ENCODE measurements at places on chromosomes 16 and 17.

DNA sequence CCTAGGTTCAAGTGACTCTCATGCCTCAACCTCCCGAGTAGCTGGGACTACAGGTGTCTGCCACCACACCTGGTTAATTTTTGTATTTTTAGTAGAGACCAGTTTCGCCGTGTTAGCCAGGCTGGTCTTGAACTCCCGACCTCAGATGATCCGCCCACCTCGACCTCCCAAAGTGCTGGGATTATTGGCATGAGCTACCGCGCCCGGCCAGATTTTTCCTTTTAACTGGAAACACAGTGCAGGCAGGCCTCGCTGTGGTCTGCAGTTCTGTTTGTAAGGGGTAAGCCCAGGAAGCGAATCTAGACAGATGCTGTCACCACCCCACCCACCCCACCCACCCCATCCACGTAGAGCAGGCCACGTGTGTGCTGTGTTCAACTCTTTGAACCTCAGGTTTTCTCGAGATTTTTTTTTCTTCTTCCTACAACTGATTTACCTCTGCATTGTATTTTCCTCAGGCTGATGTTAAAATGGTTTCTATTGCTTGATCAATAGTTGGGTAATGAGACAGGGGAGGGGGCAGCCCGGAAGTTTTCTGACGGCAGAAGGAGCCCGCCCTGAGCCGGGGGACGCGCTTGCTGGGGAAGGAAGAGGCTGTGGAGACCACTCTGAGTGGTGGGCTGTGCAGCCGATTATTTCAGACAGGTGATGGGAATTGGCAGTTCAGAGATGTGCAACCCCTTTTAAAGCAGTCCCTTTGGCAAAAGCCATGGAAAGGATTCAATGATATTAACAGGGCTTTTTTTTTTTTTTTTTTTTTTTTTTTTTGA is 72.9 kb downstream of the DNAH17 start:
- no peak for DNase-seq

DNA sequence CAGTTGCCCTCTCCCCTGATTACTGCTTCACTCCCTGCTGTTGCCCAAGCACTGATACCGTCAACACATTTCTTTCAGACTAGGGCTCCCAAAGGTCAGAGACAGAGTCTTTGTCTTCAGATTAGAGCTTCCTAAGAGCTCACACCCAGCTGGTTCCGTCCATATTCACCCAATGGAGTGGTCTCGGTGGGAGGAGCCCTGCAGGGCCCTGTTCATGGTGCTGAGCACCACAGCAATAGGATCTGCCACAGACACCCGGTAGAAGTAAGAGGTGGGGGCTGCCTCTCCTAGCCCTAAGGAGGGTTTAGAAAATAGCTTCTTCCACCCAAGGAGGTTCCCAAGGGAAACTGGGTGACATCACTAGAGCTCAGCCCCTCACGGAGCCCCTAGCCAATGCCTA is 128.3 kb downstream of the CCDC144A start:
- no peak for DNase-seq

- no peak for DNase-seq
These were observed 10.0 kb downstream of the SALL1 start for GRCh38 chr16:51141106-51141505.

- DNase-seq, result no peak
These were observed 18.5 kb upstream of the NTN1 start for GRCh38 chr17:9002606-9003354.

DNA sequence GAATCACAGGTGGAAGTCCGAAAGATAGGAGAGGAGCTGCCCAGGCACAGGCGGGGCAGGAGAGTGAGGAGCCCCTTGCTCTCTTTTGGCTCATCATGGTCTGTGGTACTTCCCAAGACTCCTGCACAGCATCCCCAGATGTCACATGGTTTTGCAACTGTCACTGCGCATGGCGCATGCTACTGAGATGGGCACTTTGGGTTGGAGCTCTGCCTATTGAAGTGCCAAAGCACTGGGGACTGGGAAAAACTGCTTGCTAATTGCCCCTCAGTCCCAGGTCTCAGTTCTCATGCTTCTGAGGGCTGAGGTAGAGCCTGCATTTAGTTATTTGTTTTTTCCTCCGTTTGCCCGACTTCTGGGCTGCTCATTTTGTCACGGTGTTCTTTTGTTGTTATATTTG is 156.8 kb upstream of the CDH13 start:
- DNase-seq, result no peak

- DNase-seq, result no peak
These were observed 68.3 kb upstream of the ENDOV start for GRCh38 chr17:80346498-80347275.

DNA sequence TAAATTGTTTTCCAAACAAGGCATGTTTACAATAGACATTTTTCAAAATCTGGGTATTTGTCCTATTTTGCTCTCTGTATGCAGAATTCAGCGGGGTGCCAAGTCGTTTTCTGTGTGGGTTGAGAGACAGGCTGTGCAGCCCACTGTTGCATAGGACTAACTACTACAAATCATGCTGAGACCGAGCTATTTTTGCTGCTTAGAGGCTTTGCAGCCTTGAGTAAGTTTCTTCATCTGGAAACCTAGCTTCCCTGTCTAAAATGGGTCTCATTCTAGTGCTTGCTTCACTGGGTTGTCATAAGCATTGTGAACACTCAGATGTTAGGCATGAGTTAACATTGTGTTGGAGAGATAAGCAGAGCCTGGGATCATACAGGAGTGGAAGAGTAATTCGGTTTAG is 1.3 kb downstream of the PRPSAP2 start:
- no peak for DNase-seq

GRCh38 chr16:47599512-47599911 is 138.4 kb downstream of the PHKB start:
- DNase-seq, result no peak

DNA sequence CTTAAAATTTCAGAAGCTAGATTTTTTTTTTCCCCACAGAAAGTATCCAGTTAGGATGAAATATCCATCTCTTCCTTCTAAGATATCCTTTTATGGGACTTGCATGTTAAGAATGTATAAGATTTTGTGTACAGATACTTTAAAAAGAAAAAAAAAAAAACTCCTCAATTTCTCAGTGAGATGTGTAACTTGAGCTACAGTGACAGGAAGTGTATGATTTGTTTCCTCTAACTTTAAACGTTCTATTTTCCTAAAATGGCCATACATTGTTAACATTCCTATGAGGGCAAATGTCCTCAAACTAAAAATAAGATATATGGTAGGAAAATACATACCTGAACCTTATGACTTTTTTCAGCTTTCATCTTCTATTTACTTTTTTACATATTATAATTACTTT is 8.9 kb downstream of the FBXO47 start:
- no peak for DNase-seq

DNA sequence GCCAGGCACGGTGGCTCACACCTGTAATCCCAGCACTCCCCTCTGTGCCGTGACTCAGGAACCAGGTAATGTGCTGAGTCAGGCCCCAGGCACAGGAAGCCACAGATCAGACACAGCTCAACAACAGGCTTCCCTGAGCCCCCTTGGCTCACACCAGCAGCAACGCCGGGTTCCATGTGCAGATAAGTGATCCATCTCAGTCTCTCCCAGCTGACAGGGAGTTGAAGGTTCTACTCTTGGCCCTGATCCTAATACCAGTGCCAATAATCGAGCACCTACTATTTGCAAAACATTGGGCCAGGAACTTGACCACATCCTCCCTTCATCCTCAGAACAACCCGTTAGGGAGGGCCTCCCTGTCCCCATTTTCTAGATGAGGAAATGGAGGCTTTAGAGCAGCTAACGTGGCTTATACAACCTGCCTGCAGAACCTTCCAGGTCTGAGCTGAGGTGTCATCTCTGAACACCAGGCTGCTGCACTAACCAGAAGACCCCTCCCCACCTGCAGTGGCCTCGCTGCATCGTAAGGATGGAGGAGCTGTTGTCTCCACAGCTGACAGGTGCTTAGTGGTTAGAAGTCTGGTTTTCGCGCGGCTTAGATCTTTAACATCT is 64.8 kb upstream of the AMZ2 start:
- peak; percentile 73 for DNase-seq

- no peak for DNase-seq
These were observed 2.3 kb downstream of the TMEM186 start for GRCh38 chr16:8795091-8795490.

DNA sequence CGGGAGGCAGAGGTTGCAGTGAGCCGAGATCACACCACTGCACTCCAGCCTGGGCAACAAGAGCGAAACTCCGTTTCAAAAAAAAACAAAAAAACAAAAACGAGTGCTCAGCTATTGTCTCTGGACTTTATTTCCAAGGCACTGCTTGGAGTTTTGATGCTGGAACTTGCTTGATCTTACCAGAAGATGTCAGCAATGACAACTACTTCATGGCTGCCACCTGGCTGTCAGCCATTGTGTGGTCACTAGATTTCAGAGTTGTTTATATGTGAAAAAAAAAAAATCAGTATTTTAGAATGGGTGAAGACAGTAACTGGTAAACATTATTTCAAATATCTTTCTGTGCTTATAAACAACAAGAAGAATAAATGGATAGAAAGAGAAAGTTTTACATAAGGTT is 26.3 kb upstream of the OR4D1 start:
- DNase-seq, result peak; percentile 42

GRCh38 chr16:55438281-55438680 is 40.7 kb upstream of the MMP2 start:
- no peak for DNase-seq

- DNase-seq, result no peak
These were observed 13.6 kb downstream of the ZFHX3 start for GRCh38 chr16:73034374-73034773.

DNA sequence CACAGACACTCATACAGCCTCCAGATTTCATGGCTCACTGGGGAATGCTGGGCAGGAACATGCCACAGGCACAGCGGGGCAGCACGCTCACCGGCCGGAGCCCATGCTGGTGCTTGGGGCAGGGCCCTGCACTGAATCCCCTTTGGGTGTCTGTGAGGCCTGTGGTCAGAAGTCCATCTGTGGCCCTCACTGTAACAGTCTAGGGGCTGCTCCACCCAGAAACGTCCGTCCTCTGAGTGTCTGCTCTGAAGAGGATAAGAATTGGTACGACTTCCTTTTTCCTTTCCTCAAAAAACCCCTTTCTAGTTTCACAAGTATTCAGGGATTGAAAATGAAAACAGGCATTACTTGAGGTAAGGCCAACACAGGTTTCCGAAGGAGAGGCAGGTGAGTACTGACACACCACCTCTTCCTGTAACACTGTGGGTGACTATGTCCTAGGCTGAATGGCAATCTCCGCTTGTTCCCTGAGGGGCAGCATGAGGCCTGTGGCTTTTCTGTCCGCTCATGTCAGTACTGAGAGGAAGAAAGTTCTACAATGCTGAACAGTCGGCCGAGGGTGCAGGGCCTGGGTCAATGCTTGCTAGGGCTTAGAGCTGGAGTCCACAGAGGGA is 42.5 kb downstream of the TMEM11 start:
- DNase-seq, result no peak

- no peak for DNase-seq
These were observed 77.4 kb downstream of the SKAP1 start for GRCh38 chr17:48352630-48353029.

- peak; percentile 69 for DNase-seq
These were observed 7.8 kb downstream of the CD300A start for GRCh38 chr17:74474043-74474792.

GRCh38 chr17:56445692-56446411 is 147.6 kb upstream of the NOG start:
- no peak for DNase-seq

DNA sequence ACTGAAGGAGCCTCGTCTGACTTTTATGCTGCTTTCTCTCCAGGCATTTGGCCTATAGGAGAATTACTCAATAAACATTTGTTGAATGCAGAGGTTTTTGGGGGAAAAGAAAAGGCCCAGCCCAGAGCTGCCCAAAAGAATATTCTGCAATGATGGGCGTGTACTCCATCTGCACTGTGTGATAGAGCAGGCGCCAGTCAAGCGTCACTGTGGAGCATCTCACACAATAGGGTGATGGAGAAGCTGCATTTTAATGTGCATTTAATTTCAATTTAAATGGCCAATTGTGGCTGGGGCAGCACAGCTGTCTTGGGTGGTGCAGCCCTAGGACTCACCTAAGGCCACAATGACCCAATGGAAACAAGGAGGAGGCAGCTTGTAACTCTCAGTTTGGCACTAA is 20.6 kb downstream of the GLYR1 start:
- no peak for DNase-seq

GRCh38 chr17:14205992-14206461 is 30.6 kb downstream of the CDRT15 start:
- peak; percentile 78 for DNase-seq

DNA sequence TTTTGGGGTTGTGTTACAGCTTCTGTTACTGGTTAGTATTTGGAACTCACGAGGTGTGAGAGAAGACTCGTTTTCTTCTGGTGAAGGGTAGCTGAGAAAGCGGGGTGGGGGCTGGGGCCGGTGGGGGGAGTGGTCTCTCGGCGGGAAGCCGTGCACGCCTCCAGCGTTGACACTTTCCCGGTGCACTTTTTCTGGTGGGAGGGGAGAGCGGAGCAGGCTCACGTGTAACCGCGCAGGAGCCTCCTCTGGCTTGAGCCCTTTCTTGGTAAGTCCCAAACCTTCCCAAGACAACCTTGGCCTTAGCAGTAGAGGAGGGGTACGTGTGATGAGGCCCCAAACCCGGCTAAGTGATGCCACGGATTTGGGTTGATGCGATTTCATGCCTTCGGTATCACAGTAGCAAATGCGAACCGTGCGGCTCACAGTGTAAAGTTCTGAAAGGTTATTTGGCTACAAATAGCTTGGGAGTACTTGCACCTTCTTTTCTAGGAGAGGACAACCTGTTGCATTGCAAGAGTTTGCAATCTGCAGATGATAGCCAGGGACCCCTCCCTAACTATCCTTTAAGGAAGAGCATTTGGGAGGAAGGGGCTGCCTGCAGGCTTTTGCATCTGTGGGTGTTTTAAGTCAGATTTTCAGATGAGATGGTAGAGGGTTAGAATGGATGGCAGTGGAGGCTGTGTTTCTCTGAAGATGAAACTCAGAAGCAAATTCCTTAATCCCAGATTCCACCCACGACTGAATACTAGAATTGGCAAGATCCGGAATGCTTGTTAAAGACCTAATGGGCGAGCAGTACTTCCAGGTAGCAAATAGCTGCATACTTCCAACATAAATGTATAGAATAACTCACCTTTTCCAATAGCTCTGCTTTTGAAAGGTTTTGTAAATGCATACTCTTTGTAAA is 1.5 kb downstream of the HLF start:
- DNase-seq, result no peak

DNA sequence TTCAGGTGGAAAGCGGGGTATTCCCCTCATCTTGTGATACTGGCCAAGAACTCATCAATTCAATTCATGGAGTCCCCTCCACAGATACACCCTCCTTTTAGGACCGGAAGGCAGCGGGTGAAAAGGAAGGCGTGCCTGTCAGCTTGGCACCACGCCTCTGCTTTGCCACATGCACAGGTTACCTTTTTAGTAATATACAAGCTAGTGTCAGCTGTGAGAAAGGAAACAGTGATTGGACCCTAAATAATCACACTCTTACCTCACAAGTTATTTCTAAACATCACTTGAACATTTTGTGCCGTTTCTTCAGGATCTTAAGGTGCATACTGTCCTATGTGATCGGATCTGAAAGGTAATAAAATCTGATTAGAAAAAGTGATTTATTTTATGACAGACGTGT is 15.7 kb downstream of the ZDHHC7 start:
- DNase-seq, result no peak

DNA sequence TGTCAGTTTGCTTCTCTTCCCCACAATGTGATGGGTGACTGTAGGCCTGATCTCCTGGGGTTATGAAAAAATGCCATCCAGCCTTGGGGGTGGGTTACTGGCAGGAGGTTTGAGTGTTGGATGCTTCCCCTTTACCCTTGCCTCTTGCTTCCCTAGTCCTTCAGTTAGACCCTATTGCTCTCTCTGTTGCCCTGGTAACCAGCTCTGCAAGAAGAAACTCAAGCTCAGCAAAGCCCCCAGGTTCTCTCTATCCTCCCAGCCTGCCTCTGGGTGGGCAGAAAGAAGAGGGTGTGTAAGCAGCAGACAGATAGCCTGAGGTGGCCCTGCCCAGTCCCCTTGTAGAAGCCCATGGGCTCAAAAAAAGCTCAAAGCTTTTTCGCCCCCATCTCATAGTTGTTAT is 2.8 kb upstream of the RAPGEFL1 start:
- DNase-seq, result no peak
